A673 (cell line): ENCODE measurements at places on chromosomes 4 and X. TPM values are rescaled to one million over a fixed set of nuclear protein-coding genes. Genes with fewer than 3 reads are reported as not detected.
A peak's percentile ranks its signal among the peaks of the same experiment; 100 is the strongest.

The PDGFRA gene
- 0.24 and 0.66 TPM in 2 replicates for total RNA-seq

DNA sequence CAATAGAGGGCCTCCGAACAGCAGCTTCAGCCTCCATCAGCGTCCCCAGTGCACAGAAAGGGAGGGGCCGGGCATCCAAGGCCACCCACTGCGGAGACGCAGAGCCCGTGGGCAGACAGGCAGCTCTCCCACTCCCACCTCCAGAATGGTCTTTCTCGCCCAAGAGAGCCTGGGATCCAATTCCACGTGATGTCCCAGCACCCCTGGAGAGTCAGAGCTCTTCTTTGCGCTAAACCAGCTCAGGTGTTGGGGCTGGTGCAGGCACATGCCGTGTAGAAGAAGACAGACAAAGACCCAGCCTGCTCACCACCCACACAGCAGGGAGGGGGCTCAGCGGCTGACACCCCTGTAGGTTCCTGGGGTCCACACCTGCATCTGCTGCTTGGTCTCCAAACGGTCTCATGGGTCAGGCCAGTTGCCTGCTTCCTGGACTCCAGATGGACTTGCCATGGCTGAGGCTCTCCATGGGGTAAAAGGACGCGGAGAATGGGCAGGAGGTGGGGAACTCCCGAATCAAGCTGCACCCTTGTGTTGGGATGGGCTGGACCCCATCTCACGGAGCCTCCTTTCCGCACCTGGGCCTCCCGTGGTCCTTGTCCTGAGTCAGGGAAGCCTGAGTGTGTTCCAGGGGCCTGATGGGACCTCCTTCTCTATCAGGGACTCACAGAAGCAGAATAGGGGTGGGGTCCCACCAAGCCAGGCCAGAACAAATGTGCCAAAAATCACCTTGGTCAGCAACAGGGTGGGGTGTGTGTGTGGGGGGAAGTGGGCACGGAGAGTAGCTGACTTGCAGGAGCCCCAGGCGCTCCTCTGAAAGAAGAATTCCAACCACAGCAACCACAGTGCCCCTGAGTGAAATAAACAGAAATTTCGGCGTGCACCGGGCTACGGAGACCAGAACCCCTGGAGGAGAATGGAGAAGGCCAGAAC is 11.6 kb upstream of the ASMTL start:
- peaks cover 59% of the 10 kb centered on the region for H3K27me3 ChIP-seq
- H3K4me3 ChIP-seq, result no peak overlapping the region
- H3K27ac ChIP-seq, result no peak overlapping the region
- no peaks in the 10 kb centered on the region for H3K36me3 ChIP-seq

The GLRA2 gene
- not detected in 2 replicates for total RNA-seq

The GABRA4 gene
- 0.58 and 2.5 TPM in 2 replicates for total RNA-seq

The HTRA3 gene
- total RNA-seq, result 0.64 and 1.4 TPM in 2 replicates

The HAUS7 gene
- total RNA-seq, result 75.3 and 82.6 TPM in 2 replicates

The CYLC1 gene
- not detected in 2 replicates for total RNA-seq

The RHOH gene
- 66.8 and 74.2 TPM in 2 replicates for total RNA-seq

- H3K27me3 ChIP-seq, result no peaks in the 10 kb centered on the region
- no peaks in the 10 kb centered on the region for H3K36me3 ChIP-seq
- H3K4me1 ChIP-seq, result no peaks in the 10 kb centered on the region
- H3K4me3 ChIP-seq, result no peak overlapping the region
- peak; percentile 36 for DNase-seq
These were observed 597.6 kb upstream of the MAGEB2 start for GRCh38 chrX:29617725-29618124.

DNA sequence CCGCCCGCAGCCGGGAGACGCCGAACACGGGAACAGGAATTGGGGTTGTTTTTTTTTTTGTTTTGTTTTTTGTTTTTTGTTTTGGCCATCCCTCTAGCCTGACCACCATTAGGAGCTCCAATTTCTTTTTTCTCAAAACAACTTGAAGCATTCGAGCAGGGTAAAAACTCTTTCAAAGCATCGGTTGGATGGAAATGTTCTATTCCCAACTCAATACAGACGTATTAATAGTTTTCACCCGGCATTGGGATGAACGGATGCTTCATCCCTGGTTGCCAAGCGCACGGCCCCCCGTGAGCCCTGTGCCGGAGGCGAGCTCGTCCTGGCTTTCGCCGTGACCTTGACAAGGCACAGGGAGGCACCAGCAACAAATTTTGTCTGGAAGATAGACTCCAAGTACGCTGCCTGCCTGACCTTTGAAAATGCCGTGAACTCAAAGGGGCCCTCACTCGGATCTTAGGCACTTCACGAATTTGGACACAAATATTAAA is 352 bp upstream of the MAP3K15 start:
- peaks cover 5% of the 10 kb centered on the region for H3K27me3 ChIP-seq
- no peaks in the 10 kb centered on the region for H3K36me3 ChIP-seq
- H3K4me3 ChIP-seq, result no peak overlapping the region

The MAGIX gene
- total RNA-seq, result 1.1 and 1.5 TPM in 2 replicates

The ELK1 gene
- 47.6 and 49.7 TPM in 2 replicates for total RNA-seq

- peaks cover 11% of the 10 kb centered on the region for H3K4me1 ChIP-seq
- H3K36me3 ChIP-seq, result no peaks in the 10 kb centered on the region
- H3K27me3 ChIP-seq, result no peaks in the 10 kb centered on the region
- no peak overlapping the region for H3K4me3 ChIP-seq
- no peak for DNase-seq
These were observed 912 bp downstream of the CXorf65 start for GRCh38 chrX:71105628-71106027.

- H3K4me3 ChIP-seq, result no peak overlapping the region
- no peaks in the 10 kb centered on the region for H3K27me3 ChIP-seq
- no peak overlapping the region for H3K27ac ChIP-seq
- DNase-seq, result no peak
These were observed 106.7 kb upstream of the MSX1 start for GRCh38 chr4:4752576-4753401.

DNA sequence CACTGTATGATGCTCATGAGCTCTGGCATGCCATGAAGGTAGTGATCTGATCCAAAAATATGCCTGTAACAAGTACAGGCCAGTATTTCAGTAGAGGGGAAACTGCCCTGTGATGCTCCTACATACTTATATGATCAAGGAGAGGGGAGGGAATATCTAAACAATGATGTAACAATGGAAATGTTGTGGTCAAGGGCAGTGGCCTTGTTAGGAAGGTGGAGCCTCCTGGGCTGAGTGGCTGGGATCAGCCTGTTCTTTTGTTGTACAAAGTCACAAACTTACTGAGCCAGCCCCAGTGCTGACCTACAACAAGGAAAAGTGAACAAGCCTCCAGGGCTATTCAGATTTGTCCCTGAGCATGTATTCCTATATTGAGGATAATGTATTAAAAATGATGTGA is 70.3 kb downstream of the ANXA10 start:
- no peaks in the 10 kb centered on the region for H3K27me3 ChIP-seq
- DNase-seq, result no peak
- no peak overlapping the region for H3K4me3 ChIP-seq
- no peaks in the 10 kb centered on the region for H3K36me3 ChIP-seq

- no peak overlapping the region for H3K27ac ChIP-seq
- H3K27me3 ChIP-seq, result no peaks in the 10 kb centered on the region
- no peak overlapping the region for H3K4me3 ChIP-seq
- no peaks in the 10 kb centered on the region for H3K4me1 ChIP-seq
- H3K36me3 ChIP-seq, result peaks cover 18% of the 10 kb centered on the region
- no peak for DNase-seq
These were observed 36.9 kb upstream of the GDPD2 start for GRCh38 chrX:70386235-70386634.

DNA sequence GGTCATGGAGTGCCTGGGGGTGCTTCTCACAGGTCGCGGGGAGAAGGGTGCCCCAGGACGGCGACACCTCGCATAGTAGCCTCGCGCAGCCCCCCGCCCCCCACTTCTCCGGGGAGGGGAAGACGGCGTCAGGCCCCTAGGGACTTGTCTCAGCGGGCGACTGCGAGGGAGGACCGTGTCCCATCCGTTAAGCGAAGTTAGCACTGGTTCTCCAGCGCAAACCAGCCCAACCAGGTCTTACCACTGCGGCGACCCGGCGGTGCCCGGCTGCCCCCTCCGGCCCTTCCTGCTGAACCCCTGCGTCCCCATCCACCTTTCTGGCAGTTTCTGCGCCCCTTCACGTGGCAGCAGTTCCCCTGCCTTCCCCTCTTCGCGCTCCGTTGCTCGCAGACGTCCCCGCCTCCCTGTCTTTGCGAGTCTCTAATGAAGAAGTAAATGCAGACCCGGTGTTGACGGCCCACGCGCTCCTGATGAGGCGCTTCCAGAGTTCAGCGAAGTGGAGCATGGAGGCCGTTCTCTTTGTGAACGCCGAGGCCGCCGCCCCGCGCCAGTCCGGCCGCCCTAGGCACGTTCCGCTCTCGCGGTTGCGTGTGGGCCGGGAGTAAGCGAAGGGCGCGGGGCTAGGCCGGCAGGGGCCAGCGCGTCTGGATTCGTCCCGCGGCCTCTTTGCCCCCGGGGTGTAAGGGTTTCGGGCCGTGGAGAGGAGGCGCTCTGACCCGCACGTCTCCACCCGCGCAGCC is 3.0 kb downstream of the SLIT2 start:
- DNase-seq, result peak; percentile 74
- no peaks in the 10 kb centered on the region for H3K27me3 ChIP-seq
- peak overlapping the region; percentile 80 for H3K4me3 ChIP-seq
- H3K4me1 ChIP-seq, result peaks cover 36% of the 10 kb centered on the region
- H3K36me3 ChIP-seq, result no peaks in the 10 kb centered on the region

GRCh38 chr4:183173580-183174526 is 74.8 kb downstream of the WWC2 start:
- peak; percentile 35 for DNase-seq
- H3K27ac ChIP-seq, result peak overlapping the region; percentile 7
- H3K4me1 ChIP-seq, result peaks cover 57% of the 10 kb centered on the region

The RS1 gene
- not detected in 2 replicates for total RNA-seq

- no peaks in the 10 kb centered on the region for H3K27me3 ChIP-seq
- H3K4me3 ChIP-seq, result no peak overlapping the region
- H3K4me1 ChIP-seq, result peaks cover 58% of the 10 kb centered on the region
- peak; percentile 37 for DNase-seq
- peak overlapping the region; percentile 78 for H3K27ac ChIP-seq
These were observed 205.9 kb downstream of the LDB2 start for GRCh38 chr4:16692524-16692923.

The ITM2A gene
- total RNA-seq, result 835 and 839 TPM in 2 replicates

The ASMT gene
- not detected in 2 replicates for total RNA-seq

The SATL1 gene
- 0.13 and 0.24 TPM in 2 replicates for total RNA-seq

GRCh38 chr4:109015413-109015810 is 252.6 kb upstream of the ETNPPL start:
- no peak overlapping the region for H3K27ac ChIP-seq
- no peaks in the 10 kb centered on the region for H3K36me3 ChIP-seq
- H3K4me3 ChIP-seq, result no peak overlapping the region
- H3K27me3 ChIP-seq, result no peaks in the 10 kb centered on the region
- H3K4me1 ChIP-seq, result peaks cover 3% of the 10 kb centered on the region

- H3K27me3 ChIP-seq, result no peaks in the 10 kb centered on the region
- no peak for DNase-seq
- H3K4me3 ChIP-seq, result no peak overlapping the region
- no peaks in the 10 kb centered on the region for H3K4me1 ChIP-seq
- H3K36me3 ChIP-seq, result no peaks in the 10 kb centered on the region
These were observed 124.8 kb upstream of the KLF8 start for GRCh38 chrX:56107320-56107719.

DNA sequence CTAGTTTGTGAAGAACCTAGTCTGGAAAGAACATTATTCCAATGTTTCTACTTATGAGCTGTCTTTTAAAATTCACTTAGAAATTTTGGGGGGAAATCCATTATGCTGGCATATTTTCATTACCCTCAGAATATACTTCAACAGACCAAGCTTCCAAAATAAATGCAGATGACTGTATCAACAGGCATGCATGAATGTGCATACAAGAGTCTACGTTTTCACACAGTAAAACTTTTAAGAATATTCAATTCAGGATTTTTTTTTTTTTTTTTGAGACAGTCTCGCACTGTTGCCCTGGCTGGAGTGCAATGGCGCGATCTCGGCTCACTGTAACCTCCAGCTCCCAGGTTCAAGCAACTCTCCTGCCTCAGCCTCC is 49.7 kb downstream of the ABCG2 start:
- no peak for DNase-seq
- no peaks in the 10 kb centered on the region for H3K36me3 ChIP-seq
- H3K4me1 ChIP-seq, result no peaks in the 10 kb centered on the region
- H3K27ac ChIP-seq, result no peak overlapping the region
- no peaks in the 10 kb centered on the region for H3K27me3 ChIP-seq

The PARM1 gene
- total RNA-seq, result 12.3 and 12.9 TPM in 2 replicates

The TEX13C gene
- 0.07 TPM in 1 of 2 replicates, not detected in the other for total RNA-seq

- H3K27ac ChIP-seq, result no peak overlapping the region
- DNase-seq, result no peak
- H3K36me3 ChIP-seq, result no peaks in the 10 kb centered on the region
- H3K4me3 ChIP-seq, result no peak overlapping the region
- no peaks in the 10 kb centered on the region for H3K27me3 ChIP-seq
These were observed 200.9 kb downstream of the DHRSX start for GRCh38 chrX:2299871-2300270.

- no peaks in the 10 kb centered on the region for H3K27me3 ChIP-seq
- no peak for DNase-seq
- peaks cover 55% of the 10 kb centered on the region for H3K36me3 ChIP-seq
- H3K27ac ChIP-seq, result no peak overlapping the region
These were observed 84.8 kb downstream of the TNIP2 start for GRCh38 chr4:2671267-2671895.

DNA sequence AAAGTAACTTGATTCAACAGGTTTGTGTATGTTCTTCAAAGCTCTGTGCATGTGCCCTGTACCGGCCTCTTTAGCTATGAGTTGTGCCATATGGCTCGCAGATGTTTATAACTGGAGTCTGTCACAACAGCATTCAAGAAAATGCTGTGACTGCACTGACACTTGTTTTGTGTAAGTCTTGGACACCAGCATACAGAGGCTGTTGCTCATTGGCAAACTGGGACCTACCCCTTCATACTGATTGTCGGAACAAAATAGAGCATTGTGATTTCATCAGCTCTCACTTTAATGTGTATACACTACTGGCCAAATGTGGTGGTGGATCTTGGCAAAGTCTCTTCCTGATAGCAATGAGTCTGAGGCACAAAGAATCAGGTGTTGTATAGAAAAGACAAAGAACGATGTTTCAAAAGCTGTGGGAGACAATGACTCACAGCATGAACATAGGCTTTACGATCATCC is 133.9 kb downstream of the EGF start:
- DNase-seq, result no peak
- H3K4me1 ChIP-seq, result peaks cover 23% of the 10 kb centered on the region
- H3K4me3 ChIP-seq, result no peak overlapping the region
- H3K27ac ChIP-seq, result no peak overlapping the region
- no peaks in the 10 kb centered on the region for H3K36me3 ChIP-seq

The FAAH2 gene
- total RNA-seq, result 0.24 TPM in 1 of 2 replicates, not detected in the other

DNA sequence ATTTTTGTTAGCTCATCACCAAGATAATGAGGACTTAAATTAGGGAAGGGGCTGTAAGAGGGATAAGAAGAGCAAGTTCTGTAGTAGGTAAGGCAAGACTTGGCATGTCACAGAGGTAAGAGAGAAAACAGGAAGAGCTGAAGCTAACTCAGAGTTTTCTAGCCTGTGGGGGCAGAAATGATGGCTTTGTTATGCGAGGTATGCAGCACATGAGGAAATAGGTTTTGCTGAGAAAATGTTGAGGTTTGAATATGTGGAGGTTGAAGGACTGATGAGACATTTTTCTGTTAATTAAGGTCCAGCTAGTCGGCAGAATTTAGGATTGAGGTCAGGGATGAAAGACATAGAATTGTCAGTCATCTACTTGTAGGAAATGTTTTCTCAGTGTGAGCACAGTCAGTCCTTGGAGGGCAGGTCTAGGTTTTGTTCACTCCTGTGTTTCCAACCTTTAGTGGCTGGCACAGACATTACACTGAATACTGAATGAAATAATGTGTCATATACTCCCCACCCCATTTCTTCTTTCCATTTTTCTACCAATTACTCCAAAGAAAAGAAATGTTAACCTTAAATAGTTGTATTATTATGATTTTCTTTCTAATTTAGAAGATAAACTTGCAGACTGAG is 154.0 kb upstream of the AADAT start:
- H3K36me3 ChIP-seq, result no peaks in the 10 kb centered on the region
- H3K27ac ChIP-seq, result no peak overlapping the region
- H3K4me1 ChIP-seq, result no peaks in the 10 kb centered on the region
- no peaks in the 10 kb centered on the region for H3K27me3 ChIP-seq
- H3K4me3 ChIP-seq, result no peak overlapping the region
